Kidney capillary endothelial cell (primary cell): ENCODE measurements at places on chromosomes 6 and 20.
A peak's percentile ranks its signal among the peaks of the same experiment; 100 is the strongest.

GRCh38 chr6:2194643-2195042 is 50.8 kb downstream of the GMDS start:
- no peak for DNase-seq

- no peak for DNase-seq
These were observed 36.7 kb upstream of the INSM1 start for GRCh38 chr20:20331156-20331555.

GRCh38 chr20:23255716-23256385 is 94.7 kb upstream of the NXT1 start:
- peak; percentile 73 for DNase-seq

- DNase-seq = no peak
These were observed 200.0 kb downstream of the ADGRG6 start for GRCh38 chr6:142501795-142502194.

GRCh38 chr20:8127553-8128255 is 4.4 kb upstream of the PLCB1 start:
- DNase-seq = no peak

DNA sequence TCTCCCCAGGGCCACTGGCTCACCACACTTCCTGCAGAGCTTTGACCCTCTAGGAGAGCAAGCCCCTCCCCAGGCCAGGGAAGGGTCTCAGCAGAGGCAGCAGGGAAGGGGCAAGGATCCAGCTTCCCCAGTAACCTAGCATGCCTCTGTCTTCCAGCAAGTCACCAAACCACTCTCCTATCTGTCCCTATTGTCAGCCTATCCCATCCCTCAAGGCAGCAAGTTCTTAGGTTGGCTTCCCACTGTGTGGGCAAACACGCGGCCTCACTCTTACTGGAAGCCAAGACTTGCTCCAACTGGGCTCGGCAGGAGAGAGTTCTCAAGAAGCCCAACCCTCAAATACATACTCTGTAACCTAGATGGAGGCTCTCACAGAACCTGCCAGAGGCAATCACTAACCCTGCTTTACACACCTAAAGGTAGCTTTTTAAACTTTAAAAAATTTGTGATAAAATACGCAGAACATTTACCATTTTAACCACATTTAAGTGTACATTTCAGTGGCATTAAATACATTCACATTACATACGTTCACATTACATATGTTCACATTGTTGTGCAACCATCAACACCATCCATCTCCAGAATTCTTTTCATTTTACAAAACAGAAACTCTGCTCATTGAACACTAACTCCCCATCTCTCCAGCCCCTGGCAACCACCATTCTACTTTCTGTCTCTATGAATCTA is 58.5 kb downstream of the MRPL14 start:
- DNase-seq = no peak

DNA sequence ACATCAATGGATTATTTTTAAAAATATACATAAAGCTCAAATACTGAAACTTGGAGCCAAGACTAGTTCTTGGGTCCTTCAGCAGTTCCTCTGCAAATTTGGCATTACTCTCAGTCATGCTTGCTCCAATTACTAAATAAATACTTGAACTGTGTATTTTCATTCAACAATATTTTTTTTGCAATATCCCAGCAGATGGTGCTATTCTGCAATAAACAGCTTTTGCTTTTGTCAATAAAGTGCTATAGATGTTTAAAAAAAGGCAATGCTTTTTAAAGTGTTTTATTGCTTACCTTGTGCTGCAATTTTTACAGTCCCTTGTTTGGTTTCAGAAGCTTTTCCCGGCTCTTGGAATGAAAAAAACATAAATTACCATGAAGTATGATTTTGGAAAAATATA is 243.4 kb downstream of the TRDN start:
- peak; percentile 6 for DNase-seq

- DNase-seq = no peak
These were observed 318.7 kb downstream of the SOX4 start for GRCh38 chr6:21912151-21912832.

DNA sequence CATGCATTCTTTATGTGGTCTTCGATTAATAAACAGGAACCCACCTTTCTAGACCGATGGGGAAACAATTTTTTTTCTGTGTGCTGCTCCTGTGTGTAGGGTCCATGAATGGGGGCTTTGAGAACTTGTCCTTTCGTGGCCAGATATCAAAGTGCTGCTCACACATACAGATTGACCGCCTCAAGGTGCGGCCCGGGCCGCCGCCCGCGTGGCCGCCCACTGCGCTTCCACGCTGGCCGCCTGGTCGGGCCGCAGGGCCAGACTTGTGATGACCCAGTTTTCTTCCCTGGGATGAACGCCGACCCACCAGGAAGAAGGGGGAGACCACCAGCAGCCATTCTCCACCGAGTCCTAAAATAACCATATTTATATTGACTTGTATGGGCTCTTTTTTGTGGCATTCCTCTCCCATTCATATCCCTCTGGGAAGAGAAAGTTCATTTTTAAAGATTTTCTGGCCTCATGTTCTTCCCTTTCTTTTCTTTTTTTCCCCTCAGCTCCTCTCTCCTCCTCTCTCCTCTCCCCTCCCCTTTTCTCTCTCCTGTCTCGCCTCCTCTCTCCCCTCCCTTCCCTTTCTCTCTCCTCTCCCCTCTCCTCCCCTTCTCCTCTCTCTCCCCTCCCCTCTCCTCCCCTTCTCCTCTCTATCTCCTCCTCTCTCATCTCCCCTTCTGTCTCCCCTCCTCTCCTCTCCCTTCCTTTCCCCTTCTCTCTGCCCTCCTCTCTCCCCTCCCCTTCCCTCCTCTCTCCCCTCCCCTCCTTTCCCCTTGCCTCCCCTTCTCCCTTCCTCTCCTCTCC is 264.8 kb upstream of the SUPT3H start:
- DNase-seq = no peak

DNA sequence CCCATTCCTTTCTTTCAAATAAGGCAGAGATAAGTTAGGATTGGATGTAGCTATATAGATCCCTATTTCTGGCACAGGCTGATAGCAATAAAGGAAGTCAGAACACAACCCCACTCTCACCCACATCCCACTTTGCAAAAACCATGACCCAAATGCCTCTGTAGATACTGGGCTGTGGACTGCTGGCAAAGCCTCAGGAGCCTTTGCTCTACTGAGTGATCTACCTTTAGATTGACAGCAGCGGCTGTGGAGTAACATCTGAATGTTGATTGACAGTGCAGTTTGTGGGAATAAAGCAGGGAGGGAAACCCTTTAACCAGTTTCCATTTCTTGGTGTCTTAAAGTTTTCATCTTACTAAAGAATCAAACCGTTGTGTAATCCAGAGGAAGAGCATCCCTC is 6.7 kb upstream of the TMEM30A start:
- no peak for DNase-seq

DNA sequence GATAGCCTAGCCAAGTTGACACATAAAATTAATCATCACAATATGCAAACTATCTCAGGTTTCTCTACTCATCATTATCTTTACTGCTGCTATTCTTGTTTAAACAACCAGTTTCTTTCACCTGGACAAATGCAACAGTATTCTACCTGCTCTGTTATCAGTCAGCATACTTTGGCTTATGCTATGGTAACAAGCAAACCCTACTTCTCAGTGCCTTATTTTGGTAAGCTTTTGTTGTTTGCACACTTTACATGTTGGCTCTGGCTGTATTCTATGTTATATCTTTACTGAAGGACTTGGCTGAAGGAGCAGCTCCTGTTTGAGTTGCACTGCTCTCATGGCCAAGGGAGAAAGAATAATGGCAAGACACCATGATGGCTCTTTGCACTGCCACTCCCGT is 463.1 kb downstream of the EPM2A start:
- no peak for DNase-seq

- DNase-seq = peak; percentile 80
These were observed 671.4 kb downstream of the RFPL4B start for GRCh38 chr6:113018351-113019151.

GRCh38 chr20:40056171-40056570 is 632.9 kb downstream of the MAFB start:
- DNase-seq = no peak
